Activated CD8-positive, alpha-beta memory T cell treated with anti-CD3 and anti-CD28 coated beads, Interleukin-2, amount 10 ng/mL, durations not matched to agents 7 days and 5 days (primary cell): ENCODE measurements at places on chromosomes 4 and X. TPM values are rescaled to one million over a fixed set of nuclear protein-coding genes. Genes with fewer than 3 reads are reported as not detected.

Gene GAGE1
- total RNA-seq = not detected

Gene SPATA4
- total RNA-seq = not detected

Gene IL3RA
- 2.8 TPM for total RNA-seq

Gene CAPN6
- total RNA-seq = not detected

Gene AP1AR
- 17.8 TPM for total RNA-seq

Gene HSFX1
- 0.61 TPM for total RNA-seq

Gene GJB1
- not detected for total RNA-seq

Gene GAGE13
- not detected for total RNA-seq

Gene SPACA5
- not detected for total RNA-seq

Gene OPHN1
- 0.09 TPM for total RNA-seq

Gene TBCK
- total RNA-seq = 36.9 TPM

Gene VSIG4
- not detected for total RNA-seq

Gene CXCL11
- 0.40 TPM for total RNA-seq

Gene SULT1B1
- 0.26 TPM for total RNA-seq

- peak; percentile 83 for DNase-seq
Observed at GRCh38 chr4:15781427-15782095, 3.4 kb downstream of the CD38 start.

- no peak for DNase-seq
Observed at GRCh38 chr4:20944961-20945360, 244.7 kb downstream of the PACRGL start.

GRCh38 chr4:103370336-103370735 is 172.2 kb upstream of the CENPE start:
- no peak for DNase-seq

DNA sequence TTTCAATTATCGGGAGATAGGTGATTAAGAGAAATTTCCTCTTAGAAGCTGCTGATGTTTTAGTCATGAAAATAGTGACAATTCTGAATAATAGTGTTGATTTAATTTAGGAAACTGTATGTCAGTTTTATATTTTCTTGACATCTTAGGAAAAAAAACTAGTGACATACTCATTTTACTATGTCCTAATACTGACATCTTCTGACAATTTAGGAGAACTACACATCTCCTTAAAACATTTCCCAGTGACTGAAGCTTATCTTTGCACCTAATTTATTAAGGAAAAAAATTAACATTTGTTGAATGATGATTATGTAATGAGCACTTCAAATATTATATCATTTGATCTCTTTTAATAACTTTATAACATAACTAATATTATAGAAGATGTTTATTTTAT is 42.0 kb upstream of the RBMXL3 start:
- no peak for DNase-seq

DNA sequence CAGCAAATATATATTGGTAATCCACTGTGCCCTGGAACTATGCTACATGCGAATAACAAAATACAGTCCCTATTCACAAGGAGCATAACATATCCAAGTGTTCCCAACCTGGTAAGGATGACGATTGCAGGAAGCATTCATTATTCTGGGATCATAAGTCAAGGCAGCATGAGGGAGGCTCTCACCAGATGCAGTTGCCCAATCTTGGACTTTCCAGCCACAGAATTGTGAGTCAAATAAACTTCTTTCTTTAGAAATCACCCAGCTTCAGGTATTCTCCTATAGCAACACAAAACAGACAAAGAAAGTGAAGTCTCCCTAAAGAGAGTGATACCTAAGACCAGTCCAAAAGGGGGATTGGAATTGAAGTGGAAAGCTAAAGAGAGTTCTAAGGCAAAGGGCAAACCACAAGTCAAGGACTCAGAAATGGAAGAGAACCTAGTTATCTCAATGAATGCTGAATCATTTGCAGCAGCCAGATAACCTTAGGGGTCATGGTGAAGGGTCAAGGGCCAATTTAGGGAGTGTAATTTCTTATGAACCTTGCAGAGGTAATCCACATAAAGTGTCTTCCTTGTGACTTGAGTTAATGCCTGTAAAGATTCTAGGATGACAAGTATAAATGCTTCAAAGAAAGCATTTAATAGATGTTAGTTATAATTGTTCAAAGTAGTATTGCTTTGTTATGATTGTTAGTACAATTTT is 103.1 kb upstream of the PCDH7 start:
- no peak for DNase-seq

GRCh38 chrX:40263014-40263560 is 165.3 kb upstream of the BCOR start:
- DNase-seq = no peak

- DNase-seq = no peak
Observed at GRCh38 chrX:101550751-101551379, 518 bp downstream of the ARMCX1 start.

DNA sequence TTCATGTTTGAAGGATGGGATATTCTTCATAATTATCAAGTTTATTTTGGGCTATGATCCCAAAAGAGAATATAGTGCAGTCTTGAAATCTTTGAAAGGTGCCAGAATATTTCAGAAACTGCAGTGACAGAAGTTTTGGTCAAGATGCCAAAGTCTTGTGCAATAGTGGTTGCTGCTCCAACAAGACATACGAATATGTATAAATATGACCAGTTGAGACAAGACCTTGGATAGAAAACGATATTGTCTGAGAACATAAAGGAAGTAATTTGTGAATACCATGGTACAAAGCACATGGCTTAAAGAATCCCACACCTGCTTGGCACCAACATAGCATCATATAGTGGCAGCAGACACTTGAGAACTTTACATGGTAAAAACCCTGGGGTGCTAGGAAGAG is 48.6 kb upstream of the AMELX start:
- no peak for DNase-seq

GRCh38 chrX:92209936-92210335 is 430.8 kb downstream of the PCDH11X start:
- no peak for DNase-seq

DNA sequence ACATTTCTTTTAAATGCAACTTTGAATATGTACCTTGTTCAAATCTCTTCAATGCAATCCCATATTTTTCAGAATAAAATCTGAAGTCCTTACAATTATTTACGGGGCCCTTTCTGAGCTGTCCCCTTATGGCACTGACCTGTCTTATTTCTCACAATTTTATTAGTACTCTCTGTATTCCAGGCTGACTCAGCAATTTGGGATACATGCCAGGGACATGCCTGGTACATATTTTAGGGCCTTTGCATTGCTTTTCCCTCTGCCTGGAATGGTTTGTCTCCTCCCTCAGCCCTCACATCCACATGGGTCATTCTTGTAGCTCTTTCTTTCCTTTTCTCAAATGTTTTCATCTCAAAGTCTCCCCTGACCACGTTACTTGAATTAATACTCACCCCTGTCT is 172.2 kb upstream of the TECRL start:
- DNase-seq = no peak

- DNase-seq = no peak
Observed at GRCh38 chr4:8772499-8773123, 99.0 kb downstream of the HMX1 start.

- no peak for DNase-seq
Observed at GRCh38 chr4:52098618-52099017, 47.5 kb downstream of the SPATA18 start.

DNA sequence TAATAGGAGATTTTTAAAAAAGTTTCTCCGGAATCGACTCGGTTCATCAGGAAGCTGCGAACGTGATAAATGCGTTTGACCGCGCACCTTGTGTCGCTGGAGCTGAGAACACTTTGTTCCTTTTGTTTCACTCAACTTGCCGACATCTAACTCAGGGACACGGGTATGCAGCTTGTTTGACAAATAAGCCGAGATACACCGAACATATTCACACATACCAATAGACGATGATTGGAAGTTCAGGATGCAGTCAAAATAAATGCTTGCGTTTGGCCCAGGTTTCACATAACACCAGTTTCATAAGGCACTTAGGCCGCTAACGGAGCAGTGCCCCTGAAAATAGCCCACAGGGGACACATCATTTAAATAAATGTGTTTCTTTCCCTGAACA is 932 bp upstream of the SHISA3 start:
- DNase-seq = no peak

DNA sequence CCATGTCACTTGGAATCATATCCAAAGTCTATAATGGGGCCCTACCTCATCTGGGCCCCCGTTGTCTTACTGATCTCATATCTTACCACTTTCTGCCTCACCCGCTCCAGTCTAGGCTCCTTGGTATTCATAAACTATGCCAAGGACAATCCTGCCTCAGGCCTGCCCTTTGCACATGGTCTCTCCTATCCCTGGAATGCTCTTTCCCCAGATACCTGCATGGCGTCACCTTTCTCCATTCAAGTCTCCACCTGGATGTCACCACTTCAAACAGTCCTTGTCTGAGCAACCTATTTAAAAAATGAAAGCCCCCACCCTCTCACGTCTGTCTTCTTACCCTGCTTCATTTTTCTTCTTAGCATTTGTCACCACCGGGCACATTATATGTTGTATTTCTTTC is 8.2 kb downstream of the VGLL1 start:
- no peak for DNase-seq

- DNase-seq = peak; percentile 83
Observed at GRCh38 chr4:184416913-184417734, 57.2 kb downstream of the IRF2 start.

GRCh38 chrX:40406330-40406859 is 174.4 kb upstream of the ATP6AP2 start:
- DNase-seq = no peak

GRCh38 chr4:151801547-151802516 is 41.0 kb upstream of the GATB start:
- DNase-seq = peak; percentile 59

- no peak for DNase-seq
Observed at GRCh38 chr4:47270201-47270888, 193.2 kb downstream of the COMMD8 start.

DNA sequence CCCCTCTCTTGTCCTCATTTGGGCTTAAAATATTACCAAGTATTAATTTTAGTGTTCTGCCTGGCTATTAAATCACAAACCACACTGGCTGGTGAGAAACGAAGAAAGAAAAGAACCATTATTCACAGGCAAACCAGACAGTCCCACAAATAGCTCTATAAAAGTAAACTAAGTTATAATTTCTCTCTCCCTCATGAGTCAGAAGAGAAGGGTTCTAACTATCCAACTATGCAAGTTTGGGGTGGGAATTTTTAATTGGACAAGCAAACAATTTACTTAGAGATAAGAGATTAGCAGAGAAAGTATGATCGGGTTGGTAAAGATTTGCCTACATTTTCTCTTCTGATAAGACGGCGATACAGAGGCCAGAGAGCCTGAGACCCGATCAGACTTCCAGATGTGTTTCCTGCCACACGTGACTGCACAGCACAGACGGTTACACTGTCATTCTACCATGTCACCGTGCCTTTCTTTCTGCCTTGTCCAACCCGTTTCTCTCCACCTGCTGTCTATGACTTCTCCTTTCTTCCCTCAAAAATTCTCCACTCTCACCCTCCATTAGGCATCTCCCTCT is 52.3 kb downstream of the MEPE start:
- no peak for DNase-seq

DNA sequence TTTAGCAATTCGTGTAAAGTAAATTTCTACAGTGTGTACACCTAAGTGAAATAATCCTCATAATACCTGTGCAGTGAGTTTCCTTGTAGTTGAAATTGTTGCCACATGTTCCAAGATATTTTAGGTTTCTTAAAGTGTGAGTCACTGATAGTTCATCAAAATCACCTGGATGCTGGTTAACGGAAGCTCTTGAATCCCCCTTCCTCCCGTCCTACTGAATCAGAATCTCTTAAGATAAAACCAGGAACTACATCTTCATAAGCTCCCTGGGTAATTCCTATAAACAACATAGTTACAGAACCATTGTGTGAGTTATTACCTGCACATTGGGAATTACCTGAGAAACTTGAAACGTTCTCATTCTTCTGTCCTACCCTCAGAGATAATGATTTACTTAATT is 197.4 kb upstream of the HS3ST1 start:
- no peak for DNase-seq

DNA sequence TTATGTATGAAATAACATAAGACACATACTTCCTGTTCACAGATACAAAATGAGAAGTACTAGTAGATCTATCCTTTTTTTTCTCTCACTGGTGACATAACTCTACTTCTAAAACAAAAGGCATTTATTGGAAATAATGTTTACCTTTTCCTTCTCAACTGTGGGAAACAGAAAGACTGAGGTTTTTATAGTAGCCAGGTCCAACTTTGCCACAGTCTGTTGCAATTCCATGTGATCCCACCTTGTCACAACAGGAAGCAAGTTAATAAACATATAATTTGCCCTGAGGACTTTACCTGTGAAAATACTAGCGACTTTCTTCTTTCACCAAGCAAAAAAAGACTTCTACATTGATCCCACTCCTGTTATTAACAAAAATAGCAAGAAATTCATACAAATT is 475.8 kb downstream of the PDGFC start:
- DNase-seq = no peak

DNA sequence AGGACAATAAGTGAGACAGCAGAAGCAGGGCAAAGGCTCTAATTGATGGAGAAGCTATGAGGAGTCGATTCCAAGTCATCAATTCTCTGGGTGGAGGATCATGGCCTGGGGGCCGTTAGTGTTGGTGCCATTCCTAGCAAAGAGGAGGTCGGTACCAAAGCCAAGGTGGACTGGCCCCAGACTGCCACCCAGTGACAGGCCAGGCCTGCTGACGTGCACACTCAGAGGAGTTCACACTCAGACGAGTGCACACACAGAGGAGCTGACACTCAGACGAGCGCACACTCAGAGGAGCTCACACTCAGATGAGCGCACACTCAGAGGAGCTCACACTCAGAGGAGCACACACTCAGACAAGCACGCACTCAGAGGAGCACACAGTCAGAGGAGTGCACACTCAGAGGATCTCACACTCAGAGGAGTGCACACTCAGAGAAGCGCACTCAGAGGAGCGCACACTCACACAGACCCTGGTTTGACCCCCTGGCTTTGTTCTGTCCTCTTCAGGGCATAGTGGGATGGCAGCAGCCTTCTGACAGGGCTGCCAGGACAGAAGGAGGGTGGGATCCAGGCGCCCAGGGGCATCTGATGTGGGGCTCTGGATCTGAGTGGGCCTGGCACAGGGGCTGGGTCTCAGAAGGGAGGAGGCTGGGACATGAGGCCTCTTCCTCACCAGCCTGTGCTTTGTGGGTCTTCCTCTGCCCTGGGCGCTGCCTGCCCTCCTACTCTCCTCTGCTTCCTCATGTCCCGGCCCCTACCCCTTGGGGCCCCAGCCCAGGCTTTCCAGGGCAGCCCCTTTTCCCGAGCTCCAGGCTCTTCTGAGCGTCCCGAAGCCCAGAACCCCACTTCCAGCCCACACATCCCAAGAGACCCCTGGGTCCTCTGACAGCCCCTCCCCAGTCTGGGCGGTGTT is 41.7 kb upstream of the NKX1-1 start:
- DNase-seq = peak; percentile 33

DNA sequence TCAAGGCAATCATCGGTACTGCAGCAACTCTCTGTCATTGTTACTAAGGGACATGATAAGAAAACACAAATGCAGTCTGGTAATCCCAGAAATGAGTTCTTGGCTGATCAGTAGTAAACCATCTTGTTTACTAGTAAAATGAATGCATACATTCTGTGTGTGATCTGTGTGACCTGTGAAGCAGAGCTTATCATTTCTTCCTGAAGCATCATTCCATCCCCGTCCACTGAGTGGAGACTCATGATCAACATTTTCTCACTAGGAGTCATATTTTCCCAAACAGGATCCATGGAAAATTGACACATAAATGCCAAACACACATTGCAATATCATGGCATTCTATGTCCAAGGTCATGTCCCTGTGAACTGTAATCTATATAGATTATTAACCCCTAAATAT is 226.1 kb downstream of the ANKRD50 start:
- no peak for DNase-seq

GRCh38 chrX:2360731-2361130 is 140.0 kb downstream of the DHRSX start:
- DNase-seq = no peak

- no peak for DNase-seq
Observed at GRCh38 chr4:55446578-55446922, 50.8 kb downstream of the TMEM165 start.
